Lower lobe of right lung (tissue), 2 donors: ENCODE measurements at places on chromosomes 2 and 18. TPM values are rescaled to one million over a fixed set of nuclear protein-coding genes. Genes with fewer than 3 reads are reported as not detected.
A peak's percentile ranks its signal among the peaks of the same experiment; 100 is the strongest.

The UGT1A4 gene
- not detected for total RNA-seq

The TSPYL6 gene
- not detected for total RNA-seq

The TUBA4B gene
- 3.5 TPM for total RNA-seq

GRCh38 chr18:12307701-12308385 is at the start of gene TUBB6:
Gene TUBB6, plus strand, starts transcription at chr18:12308241. Its CDS starts 52 bp downstream, at chr18:12308293.
- peak; percentile 79 for DNase-seq

DNA sequence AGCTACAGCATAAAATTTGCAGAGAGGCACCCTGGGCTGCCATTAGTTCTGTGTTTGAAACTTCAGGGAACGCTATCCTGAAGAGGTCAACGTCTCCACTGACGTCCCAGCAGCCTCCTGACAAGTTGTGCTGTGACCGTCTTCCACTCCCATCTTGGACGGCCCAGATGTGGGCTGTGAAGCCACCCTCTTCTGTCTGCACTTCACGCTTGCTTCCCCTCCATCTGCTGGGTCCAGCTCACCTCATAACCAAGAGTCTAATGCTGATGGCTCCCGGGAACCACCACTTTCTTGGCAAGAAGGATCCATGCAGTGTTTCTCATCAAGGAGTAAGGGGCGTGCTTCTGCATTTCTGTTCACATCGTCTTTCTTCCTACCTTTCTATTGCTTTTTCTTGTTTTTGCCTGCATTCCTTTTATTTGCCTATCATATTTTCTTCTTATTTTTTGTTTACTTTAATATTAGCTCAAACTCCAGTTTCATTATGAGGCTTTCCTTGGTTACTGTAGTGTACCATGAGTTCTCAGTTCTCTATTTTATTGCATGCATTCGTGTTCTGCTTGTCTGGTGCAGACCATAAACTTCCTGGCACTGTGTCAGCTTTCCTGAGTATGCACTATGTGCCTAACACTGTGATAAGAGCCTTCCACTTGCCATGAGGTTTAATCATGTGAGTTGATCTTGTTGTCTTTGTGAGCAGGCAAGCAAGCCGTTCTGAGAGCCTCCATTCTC is 631.8 kb upstream of the RAB6C start:
- no peak for DNase-seq
